ENCODE measurements at places on chromosomes 7 and 10.
A peak's percentile ranks its signal among the peaks of the same experiment; 100 is the strongest.

DNA sequence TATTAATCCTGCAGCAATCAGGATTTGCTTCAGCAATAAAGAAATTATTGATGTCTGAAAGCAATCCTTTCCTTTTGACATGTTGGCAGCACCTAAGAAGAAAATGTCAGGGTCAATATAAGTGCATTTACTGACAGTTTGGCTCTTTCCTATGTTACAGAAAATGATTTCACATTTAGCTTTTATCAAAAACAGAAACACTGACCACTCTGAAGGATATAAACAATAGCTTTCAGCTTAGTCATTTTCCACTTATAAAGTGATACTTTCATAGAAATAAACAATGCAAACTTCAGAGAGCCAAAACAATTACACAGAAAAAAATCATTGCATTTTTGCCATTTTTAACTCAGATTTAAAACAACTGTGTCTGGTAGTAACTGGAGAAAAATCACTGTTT lies 325.6 kb upstream of the KAT6B start:
- DNase-seq: peak; percentile 28

GRCh38 chr7:95478272-95479037 lies 7.3 kb upstream of the ASB4 start:
- peak; percentile 31 for DNase-seq

DNA sequence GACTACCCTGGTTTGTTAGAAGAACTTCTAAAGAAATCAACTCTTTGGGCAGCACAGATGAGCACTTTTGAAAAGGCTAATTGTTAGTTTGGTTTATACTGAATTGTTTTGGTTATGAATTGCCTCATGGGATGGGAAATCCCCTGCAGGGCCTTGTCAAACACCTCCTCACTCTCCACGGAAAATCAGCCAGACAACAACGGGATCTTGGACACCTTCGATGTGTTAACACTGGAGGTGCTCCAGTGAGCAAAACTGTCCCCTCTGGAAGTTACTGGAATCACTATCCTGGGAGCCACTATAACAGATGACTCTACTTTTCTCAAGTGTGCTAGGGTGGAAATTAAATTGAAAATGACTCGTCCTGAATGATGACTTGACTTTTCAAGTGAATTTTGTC lies 38.7 kb downstream of the CDK6 start:
- peak; percentile 9 for DNase-seq

- DNase-seq: no peak
Measured at GRCh38 chr7:19574131-19574530, 134.7 kb downstream of the POLR1F start.

DNA sequence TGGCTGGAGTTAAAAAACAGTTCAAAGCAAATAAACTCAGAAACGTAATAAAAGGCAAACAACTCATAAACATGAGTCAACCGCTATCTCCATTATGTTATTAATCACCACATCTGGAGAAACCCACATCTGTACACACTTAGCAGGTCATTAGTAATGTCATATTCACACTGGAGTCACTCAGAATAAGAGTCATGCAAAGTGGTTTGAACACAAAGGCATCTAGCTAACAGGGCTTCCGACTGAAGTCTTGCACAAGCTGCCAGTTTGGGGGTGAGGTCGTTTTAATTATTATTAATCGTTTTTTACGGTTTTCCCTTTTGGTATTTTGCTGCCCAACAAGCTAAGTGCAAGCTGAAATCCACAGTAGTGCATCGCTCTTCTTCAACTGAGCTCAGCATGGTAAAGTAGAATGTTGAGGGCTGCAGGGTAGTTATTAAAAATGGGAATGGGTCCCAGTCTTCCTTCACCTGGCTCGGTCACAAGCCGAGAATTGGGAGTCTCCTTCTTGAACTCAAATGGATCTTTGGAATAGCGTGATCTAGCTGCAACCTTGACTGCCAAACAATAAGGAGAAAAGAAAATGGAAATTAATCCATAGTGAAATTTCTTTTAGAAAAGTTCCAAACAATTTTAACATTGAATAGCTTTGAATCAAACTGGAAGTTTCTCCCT lies 663.5 kb downstream of the KCNMA1 start:
- DNase-seq: peak; percentile 64

- no peak for DNase-seq
Measured at GRCh38 chr7:28532181-28532580, 119.9 kb downstream of the CREB5 start.

Measured in AG08395 (cell line).